ENCODE measurements at places on chromosomes 1 and 21.

- no peak for DNase-seq
Observed at GRCh38 chr21:14838400-14838799, 226.4 kb downstream of the NRIP1 start.

- no peak for DNase-seq
Observed at GRCh38 chr1:27547220-27548116, 56.5 kb downstream of the AHDC1 start.

DNA sequence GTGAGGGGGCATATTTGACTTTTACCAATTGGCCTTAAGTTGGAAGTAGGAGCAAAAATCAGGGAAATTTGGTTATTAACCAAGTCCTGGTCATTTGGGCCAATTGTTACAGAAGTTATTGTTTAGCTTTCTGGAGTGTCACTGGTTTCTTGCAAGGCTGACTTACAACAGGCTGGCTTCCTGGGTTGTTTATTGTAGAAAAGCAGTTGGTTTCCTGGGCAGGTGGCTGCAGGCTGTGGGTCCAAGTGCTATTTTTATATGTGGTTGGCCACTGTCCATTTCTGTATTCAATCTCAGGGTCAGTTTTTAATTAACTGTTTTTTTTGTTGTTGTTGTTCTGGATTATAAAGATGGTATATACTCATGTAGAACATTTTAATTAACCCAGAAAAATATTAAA is 174.1 kb downstream of the KCNJ6 start:
- no peak for DNase-seq

DNA sequence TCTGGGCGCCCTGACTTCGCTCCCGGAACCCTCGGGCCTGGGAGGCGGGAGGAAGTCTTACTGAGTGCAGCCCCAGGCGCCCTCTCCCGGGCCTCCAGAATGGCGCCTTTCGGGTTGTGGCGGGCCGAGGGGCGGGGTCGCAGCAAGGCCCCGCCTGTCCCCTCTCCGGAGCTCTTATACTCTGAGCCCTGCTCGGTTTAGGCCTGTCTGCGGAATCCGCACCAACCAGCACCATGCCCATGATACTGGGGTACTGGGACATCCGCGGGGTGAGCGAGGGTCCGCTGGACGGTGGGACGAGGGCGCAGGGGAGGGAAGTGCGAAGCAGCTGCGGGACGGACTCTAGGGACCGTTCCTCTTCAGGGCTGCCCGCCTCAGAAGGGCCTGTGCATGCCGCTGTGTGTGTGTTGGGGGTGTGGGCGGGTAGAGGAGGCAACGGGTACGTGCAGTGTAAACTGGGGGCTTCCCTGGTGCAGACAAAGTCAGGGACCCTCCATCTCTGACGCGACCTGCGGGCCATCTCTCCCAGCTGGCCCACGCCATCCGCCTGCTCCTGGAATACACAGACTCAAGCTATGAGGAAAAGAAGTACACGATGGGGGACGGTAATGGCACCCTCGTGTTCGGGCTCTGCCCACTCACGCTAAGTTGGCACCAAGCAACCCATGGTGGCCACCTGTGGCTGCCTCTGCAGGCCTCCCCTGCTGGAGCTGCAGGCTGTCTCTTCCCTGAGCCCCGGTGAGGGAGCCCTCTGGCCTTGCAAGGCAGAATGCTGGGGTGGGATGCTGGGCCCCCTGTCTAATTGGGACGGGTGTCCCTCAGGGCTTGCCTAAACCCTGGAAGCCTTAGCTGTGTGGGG is at the start of gene GSTM1:
TSS of gene GSTM1 (plus strand) at position 177 of the 859 bp plus-strand sequence. CDS start at position 234, 57 bp downstream.
- no peak for DNase-seq

DNA sequence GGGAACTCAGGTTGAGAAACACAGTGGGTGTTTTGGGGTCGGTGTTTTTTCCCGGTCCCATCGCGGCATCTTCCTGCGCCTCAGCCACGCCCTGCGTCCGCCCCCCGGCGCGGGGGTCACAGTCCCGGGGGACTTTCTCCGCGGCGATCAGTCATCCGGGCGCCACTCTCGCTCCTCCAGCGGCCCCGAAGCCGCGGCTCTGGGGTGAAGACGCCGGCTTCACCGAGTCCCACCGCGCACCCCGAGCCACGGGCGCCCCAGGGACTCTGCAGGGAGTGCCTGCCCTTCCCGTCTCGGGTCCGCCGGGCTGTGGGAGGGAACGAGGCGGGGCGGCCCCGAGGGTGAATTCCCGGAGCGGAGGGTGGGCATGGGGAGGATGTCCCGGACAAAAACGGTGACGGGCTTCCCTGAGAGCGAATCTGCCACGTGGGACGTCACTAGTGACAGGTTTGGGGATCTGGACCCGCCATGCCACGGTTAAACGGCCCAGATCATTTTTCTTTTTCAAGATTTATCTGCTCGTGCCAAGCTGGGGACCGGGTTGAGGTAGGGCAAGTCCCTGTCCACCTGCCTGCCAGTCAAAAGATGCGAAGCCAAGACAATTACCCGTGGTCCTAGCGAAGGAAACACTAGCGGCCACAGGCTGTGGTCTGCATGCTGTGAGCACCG is 717 bp upstream of the BATF3 start:
- no peak for DNase-seq

GRCh38 chr1:8752921-8753713 is 64.3 kb downstream of the RERE start:
- no peak for DNase-seq

- DNase-seq, result no peak
Observed at GRCh38 chr1:181849071-181849470, 212.4 kb downstream of the ZNF648 start.

DNA sequence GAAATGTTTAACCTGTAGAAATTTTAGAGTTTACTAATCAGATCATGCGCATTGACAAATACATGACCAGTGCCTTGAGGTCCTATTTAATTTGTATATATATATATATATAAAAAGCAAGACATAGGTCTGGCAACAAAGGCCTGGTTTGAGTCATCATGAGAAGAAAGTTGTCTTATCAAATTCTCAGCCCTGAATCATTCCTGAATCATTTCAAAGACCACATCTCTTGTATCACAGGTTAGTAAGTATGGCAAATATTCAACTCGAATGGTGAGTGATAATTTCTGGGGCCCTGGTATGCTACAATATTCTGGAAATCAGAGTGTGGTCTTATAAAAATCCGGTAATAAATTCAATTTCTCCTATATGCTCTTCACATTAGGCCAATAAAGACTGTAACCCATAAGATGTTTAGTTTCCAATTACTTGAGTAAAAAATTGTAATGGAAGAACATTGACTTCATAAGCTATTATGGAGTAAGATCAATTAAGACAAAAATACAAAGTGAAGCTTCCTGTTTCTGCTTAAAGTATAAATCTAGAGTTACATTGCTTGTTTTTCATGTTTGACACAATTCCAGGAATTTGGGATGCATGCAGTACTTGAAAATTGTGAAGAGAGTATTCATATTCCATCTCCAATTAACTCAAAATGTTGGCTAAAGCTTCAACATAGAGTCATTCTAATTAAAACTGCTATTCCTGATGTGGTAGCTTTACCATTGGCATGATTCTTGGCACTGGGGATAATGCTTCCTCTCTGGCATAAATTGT is 309.4 kb downstream of the BRINP3 start:
- no peak for DNase-seq

- no peak for DNase-seq
Observed at GRCh38 chr21:42406866-42407265, 3.2 kb downstream of the UBASH3A start.

DNA sequence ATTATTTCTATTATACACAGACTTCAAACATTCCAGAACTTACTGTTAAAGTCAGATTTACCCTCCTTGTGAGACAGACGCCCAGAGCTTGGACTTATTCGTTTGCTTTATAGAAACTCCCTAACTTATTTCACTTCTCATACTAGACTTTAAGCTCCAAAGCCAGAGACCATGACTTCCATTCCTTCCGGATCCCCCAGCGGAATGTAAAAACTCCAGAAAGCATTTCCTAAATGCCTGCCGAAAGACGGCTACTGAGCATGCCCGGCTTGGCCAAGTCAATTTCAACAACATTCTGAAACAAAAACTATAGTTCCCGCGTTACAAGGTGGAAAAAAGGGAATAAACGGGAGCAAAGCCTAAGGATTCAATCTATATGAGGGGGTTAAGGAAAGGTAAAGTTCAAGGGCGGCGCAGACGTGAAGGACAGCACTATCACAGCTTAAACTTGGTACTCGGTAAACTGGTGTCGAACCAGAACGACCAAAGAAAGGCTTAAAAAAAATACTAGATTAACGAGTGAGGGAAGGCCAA is 1.1 kb downstream of the USP48 start:
- peak; percentile 5 for DNase-seq

GRCh38 chr1:80779275-80779674 is 1021.5 kb upstream of the ADGRL2 start:
- no peak for DNase-seq

DNA sequence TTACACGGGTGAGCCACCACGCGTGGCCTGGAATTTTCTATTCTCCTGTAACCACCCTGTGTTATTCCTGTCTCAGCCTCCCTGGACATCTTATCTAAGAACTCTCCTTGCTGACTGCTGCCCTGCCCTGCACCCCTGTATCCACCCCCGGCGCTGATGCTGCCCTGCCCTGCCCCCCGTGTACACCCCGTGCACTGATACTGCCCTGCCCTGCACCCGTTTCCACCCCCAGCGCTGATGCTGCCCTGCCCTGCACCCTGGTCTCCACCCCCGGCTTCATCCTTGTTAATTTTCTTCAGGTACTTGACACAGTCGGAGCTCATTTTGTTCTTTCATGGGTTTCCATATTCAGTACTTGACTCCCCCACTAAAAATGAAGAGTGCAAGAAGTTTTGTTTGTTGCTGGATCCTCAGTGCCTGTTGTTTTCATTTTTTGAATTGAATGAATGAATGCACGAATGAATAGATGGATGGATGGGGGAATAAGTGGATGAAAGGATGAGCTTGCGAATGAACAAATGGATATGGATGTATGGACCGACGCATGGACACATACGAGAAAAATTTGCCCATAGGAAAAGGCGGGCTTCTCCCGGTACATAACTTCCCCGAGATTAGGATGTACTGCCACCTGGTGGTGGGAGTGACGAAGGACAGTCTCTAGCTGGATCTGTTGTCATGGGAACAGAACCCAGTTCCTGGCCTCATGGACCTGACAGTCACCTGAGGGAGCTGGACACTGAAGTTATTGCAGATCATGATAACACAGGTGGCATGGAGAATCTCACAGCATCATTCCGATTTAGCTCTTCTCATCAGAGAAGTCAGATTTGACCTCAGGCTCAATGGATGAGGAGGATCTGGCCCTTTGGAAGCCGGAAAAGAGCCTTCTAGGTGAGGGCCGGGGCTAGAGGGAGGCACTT is 14.9 kb downstream of the AADACL4 start:
- peak; percentile 61 for DNase-seq

DNA sequence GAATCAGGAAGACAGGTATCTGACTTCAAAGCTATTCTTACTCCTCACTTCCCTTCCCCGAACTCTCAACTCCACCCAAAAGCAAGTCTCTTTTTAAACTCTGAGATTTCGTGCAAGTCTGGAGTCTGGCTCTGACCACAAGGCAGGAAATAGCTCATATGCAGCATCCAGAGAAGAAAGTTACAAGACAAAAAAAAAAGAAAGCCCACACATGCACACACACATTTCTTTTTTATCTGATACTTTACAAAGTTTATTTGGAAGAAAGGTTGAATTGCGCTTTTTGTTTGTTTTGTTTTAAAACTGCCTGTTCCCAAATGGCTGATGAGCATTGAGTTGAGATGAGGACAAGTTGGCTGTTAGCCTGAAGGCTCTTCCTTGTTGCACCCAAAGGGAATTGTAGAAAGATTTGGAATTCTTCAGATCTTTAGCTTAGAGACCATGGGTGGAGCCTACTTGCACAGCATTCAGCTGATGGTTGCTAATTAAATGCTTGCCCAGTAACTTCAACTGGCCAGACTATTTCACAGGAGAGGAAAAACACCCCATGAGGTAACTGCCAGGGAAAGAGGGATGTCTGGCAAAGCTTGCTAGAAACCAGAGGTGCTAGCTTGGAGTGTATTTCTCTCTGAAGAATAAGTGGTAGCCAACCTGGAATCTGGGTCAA is 490.3 kb downstream of the TTLL7 start:
- no peak for DNase-seq

DNA sequence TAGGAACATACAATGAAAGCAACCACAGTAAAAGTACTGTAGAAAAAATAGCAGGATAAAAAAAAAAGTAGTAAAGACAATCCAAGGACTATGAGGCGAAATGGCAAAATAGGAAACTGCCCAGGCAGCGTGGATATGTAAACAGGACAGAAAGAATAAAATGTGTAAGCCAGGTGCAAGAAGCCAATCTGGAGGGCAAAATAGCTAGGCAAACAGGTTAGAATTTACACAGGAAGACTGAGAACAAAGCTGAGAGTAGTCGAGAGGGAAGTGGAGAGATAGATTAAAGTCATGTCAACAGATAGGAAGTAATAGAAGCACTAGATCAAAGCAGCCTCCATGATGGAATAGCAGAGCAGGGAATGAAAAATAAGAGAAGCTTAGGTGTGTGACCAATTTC is 124.2 kb upstream of the B3GALT2 start:
- no peak for DNase-seq

GRCh38 chr1:221343136-221343535 is 398.8 kb downstream of the DUSP10 start:
- DNase-seq, result no peak

GRCh38 chr21:28993293-28993629 is 584 bp upstream of the LTN1 start:
- DNase-seq, result peak; percentile 5

DNA sequence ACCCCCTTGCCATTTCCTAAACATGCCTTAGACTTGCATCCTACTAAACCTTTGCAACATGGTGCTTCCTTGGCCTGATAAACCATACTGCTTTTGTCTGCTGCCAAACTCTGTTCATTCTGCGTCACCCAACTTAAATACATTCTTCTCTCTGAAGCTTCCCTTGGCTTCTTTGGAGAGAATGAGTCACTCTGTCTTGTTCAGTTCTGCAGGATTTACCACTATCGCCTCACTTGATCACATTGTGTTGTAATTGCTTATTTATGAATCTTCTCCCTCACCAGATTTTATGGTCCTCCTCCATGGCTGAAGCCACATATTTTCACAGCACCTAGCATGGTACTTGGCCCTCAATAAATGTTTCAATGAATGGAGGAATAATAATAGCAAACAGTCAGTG is 21.7 kb upstream of the TUT4 start:
- no peak for DNase-seq

- DNase-seq, result no peak
Observed at GRCh38 chr1:36882536-36883285, 151.6 kb downstream of the GRIK3 start.

GRCh38 chr1:168964478-168964877 is 142.0 kb upstream of the ATP1B1 start:
- DNase-seq, result no peak

DNA sequence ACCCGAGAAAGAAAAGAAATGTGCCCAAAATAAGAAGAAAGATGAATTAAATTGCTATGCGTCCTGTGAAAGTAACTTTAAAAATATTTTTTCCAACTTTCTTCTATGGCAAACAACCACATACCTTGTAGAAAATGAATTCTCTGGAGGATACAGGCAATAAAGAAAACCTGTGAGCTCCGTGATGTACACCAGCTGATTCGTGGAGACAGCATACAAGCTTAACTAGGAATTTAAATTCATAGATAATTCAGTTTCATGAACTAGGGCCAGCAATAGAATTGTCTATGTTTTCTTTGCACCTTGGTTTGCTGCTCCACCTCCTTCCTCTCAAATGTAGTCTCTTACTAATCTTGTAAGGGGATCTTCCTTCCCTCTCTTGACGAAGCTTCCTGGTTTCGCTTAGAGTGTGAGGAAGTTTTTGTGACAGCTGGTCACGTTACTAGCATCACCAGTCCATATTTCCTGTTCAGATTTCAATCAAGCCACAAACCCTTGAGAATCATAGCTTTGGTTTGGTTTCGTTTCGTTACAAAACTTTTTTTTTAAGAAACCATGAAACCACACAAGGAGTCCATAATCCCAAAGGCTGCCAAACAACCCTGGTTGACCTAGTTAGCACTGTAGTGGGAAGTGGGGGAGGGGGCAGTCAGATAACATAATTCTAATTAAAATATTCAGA is 35.8 kb downstream of the GREM2 start:
- DNase-seq, result peak; percentile 21

Measured in SK-N-DZ (cell line).